Ammon's horn (tissue), 1 donor: ENCODE measurements at places on chromosomes 6 and 20.

DNA sequence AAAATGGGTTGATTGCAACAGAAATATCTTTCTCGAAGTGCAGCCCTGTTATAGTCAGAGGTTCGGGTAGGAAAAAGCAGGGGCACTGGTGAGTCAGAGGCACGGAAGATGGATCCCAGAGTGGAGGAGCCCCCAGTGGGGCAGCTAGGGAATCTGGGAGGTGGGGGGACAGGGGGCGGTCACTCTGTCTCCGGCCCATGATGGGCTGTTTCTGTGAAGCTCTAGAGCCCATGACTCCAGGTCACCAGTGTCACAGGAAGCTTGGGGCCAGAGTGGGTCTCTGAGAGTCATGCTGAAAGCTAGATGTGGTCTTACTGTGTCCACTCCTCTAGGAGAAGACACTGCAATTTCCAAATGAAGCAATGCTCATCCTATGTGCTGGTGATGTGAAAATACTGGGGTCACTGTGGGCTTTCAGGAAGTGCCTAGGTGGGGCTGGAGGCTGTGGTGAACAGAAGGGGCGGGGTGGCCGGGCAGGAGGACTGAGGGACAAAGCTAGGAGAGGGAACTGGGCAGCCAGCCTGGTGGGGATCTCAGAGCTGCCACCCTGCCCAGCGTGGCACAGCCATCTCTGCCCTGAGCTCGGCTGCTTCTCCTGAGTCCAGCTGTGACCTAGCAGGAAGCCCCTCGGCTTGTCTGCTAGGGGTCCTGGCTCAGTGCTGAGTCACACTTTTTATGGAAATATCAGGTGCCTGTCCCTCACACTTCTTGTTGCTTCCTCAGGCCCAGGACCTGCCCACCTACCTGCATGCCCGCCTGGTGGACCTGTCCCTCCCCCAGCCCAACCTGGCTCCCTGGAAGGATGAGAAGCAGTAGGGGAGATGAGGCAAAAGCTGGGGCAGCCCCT lies 54.2 kb downstream of the IRF4 start:
- no peak for DNase-seq

- no peak for DNase-seq
These were observed 664.3 kb downstream of the RFPL4B start for GRCh38 chr6:113011389-113011788.

GRCh38 chr6:49530141-49530776 lies 20.2 kb upstream of the C6orf141 start:
- no peak for DNase-seq

DNA sequence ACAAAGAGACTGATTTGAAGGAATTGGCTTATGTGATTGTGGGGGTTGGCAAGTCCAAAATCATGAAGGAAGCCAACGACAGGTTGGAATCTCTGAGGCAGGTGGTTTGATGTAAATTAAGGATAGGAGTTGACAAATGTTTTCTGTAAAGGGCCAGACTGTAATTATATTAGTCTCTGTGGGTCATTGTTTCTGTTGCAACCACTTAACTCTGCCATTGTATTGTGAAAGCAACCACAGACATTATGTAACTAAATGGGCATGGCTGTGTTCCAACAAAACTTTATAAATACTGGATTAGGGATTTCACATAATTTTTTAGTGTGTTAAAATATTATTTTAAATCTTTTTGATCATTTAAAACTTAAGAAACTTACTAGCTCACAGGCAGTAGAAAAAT lies 199.2 kb upstream of the MYLIP start:
- DNase-seq: no peak
